ENCODE measurements at places on chromosomes 7 and 10.

DNA sequence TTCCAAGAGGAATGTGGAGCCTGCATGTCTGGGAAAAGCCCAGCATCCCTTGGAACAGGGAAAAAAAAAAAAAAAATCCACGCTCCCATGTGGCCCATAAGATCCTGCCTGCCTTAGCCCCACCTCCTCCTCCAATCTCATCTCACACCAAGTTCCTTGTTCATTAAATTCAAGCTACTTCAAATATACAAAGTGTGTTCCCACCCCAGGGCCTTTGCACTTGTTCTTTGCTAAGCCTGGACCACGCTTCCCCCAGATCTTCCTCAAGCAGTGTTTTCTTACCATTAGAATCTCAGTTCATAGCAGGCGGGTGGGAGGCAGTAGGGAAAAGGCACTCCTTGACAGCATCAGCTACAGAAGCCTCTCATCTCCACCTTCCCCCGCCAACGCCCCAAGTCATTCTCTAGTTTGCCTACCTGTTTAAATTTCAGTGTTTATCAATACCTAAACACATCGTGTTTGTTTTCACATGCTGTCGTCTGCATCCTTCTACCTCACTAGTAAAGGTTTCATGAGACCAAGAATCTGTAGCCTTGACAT is 262.8 kb downstream of the FGFR2 start:
- no peak for DNase-seq

GRCh38 chr10:528173-529165 is 161.0 kb downstream of the DIP2C start:
- DNase-seq: no peak

DNA sequence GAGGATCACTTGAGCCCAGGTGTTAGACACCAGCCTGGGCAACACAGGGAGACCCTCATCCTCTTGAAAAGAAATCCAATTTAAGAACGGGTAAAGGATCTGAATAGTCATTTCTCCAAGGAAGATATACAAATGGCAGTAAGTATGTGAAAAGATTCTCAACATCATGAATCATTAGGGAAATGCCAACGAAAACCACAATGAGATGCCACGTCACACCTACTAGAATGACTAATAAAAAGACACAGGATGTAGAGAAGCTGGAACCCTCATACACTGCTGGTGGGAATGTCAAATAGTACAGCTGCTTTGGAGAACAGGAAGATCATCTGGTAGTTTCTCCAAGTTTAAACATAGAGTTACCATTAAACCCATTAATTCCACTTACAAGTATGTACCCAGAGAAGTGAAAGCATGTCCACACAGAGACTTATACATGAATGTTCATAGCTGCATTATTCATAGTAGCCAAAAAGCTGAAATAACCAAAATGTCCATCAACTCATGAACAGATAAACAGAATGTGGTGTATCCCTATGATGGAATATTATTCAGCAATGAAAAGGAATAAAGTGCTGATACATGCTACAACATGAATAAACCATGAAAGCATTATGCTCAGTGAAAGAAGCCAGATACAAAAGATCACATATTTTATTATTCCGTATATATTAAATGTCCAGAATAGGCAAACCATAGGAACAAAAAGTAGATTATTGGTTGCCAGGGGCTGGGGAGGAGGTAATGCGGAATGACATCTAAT is 13.1 kb upstream of the ZMIZ2 start:
- DNase-seq: no peak

GRCh38 chr7:85695533-85695932 is 508.7 kb upstream of the SEMA3D start:
- no peak for DNase-seq

GRCh38 chr10:122245136-122245535 is 26.0 kb upstream of the BTBD16 start:
- no peak for DNase-seq

DNA sequence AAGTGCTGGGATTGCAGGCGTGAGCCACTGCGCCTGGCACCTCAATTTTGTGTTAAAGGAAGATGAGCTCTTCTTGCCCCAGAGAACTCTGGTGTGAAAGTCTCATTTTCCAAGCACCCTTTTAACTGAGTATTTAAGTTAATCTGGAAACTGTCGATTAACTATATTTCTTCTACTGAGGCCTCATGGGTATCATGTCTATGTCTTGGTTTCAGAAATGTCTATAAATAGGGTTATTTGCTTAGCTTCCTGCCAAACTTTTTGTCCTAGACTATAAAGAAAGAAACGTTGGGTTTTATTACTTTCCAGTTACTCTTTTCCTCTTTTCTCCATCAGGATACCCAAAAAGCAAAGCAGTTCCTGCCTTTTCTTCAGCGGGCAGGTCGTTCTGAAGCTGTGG is 102.4 kb downstream of the LRRC4 start:
- no peak for DNase-seq

- DNase-seq: no peak
Observed at GRCh38 chr7:98467570-98468312, 66.9 kb upstream of the BAIAP2L1 start.

DNA sequence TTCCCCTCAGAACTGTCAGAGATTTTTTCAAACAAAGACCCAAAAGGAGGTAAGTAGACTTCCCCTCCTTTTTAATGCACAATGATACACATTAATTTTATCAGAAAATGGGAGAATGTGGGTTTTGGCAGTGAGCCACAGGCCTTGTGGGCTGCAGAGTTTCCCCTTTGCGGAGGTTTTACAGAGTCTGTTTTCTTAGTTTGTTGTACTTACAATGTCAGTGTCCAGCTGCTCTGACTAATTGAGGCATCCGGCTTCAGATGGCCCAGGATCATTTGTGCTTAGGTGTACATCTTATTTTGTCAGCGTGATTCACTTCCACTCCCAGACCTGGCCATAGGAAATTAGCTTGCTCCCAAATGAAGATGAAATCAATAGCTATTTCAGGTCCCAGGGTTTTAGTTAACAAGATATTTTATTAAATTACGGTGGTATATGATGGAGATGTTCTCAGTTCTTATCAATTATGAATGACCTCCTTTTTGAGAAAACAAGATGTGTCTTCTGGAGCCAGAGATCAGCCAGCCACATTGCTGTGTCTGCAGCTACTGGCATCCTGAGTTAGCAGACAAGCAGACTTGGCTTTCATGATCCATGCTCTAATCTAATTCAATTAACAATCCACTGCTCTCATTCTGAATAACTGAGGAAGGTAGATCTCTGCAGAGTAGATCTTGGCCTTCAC is 1086.6 kb upstream of the SORCS1 start:
- no peak for DNase-seq

- no peak for DNase-seq
Observed at GRCh38 chr10:3850999-3851937, 66.3 kb upstream of the KLF6 start.

DNA sequence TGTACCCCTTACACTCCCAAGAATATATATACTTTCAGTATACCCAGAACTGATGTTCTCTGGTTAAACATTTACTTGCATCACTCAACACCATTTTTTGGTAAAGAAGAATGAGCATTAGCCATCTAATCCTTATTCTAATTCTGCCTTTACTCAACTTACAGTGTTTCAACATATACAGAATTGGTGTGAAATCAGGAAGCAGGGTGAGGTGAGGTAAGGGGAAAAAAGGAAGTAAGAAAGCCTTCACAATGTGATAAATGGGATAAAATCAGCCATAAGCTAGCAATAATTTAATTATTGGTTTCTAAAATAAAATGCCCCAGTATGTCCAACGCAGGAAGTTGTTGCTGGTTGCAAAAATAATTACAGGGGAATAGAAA is 605.4 kb downstream of the KCNMA1 start:
- DNase-seq: no peak
